ENCODE measurements at places on chromosomes 1 and 21.

DNA sequence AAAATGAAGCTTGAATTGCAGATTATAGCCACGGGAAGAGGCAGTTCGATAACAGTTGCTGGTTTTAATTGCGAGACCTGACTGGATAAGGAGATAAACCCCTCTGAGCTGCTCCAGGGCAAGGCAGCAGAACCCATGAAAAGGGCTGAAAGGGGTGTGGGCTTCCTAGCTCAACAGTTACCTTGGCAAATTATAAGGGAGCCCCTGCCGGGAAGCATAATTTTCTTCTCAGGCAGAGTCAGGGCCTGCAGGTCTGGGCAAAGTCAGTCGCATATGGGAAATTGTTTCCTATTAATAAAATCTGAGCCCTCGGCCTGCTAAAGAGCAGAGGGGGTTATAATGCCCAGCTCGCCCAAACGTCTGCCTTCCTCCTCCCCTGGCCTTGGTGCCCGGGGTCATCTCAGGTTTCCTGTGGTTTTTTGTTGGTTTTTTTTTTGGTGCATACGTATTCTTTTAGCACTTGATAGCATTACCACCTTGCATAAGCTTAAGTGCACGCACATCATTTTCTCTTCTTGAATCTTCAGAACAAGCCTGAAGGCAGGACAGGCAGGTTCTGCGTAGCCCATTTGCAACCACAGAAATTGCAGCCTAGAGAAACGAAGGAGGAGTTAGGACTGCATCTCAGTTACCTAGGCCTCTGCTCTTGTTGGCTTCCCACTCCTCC is 33.9 kb upstream of the SELENON start:
- no peak for DNase-seq

DNA sequence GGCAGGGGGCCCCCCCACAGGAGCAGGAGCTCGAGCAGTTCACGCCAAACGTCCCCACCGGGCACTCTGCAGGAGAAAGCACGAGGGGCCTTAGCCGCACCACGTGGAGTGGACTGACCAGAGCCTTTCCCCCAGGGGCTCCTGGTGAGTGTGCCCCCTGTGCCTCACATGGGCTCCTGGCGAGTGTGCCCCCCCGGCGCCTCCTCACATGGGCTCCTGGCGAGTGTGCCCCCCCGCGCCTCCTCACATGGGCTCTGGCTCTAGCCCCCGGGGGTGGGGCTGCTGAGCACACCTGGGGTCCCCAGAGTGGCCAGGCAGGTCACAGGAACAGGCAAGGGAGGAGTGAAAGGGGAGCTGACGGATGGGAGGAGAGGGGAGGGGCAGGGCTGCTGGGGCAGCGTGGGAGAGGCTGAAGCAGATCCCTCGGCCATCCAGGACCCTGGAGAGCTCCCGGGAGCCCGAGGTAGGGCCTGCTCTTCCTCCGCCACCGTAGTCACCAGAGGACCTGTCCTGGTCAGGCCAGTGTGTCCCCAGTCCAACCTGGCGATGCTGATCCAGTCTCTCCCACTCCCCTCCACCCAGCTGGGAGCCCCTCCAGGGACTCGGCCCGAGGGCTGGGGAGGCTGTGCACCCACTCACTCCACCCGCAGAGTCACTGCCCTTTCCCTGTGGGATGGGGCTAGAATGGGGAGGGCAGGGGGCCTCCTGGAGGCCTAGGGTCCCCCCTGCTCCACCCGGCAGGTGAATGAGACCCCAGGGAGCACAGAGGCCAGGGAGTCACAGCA is 47.6 kb downstream of the ARHGEF16 start:
- DNase-seq, result no peak

DNA sequence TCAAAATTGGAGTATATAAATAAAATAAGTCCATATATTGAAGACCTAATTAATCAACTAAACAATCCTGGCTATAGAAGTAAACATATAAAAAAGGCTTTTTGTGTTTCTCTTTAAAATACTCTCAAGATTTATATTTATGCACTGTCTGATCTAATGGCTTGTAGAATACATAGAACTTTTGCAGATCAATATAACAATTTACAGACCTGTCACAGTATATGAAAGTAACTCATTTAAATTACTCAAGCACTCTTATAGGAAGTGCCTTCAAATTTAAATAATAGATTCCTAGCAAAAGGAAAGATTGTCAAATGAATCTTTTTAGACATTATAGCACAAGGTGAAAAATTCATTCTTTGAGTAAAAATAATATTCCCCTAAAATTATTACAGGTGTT is 615.8 kb upstream of the RGS18 start:
- DNase-seq, result no peak

DNA sequence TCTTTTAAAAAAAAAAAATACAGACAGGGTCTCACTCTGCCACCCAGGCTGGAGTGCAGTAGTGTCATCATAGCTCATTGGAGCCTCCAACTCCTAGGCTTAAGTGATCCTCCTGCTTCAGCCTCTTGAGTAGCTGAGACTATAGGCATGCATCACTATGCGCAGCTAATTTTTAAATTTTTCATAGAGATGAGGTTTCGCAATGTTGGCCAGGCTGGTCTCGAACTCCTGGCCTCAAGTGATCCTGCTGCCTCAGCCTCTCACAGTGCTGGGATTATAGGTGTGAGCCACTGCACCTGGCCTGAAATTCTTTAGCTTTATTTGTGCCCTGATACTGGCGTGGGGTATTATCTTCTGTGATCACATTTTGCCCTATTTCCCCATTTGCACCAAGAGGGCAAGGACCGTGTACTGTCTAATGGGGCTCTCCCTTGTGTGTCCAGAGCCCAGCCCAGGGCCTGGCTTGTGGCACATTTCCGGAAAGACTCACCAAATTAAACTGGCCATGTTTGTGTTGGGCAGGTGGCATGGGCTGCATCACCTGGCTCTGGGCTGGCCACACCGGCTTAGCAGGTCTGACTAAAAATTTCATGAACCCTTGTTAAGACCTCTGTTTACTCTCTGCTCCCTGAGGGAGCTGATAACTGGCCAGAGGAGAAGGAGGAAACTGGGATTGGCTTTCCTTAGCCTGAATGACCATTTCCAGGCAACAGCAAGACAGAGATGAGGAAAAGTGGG is 32.2 kb downstream of the TRIM62 start:
- DNase-seq, result no peak

GRCh38 chr1:9150582-9151327 is 21.9 kb upstream of the GPR157 start:
- DNase-seq, result no peak

- DNase-seq, result peak; percentile 38
Observed at GRCh38 chr1:27618341-27619082, 14.6 kb upstream of the AHDC1 start.

DNA sequence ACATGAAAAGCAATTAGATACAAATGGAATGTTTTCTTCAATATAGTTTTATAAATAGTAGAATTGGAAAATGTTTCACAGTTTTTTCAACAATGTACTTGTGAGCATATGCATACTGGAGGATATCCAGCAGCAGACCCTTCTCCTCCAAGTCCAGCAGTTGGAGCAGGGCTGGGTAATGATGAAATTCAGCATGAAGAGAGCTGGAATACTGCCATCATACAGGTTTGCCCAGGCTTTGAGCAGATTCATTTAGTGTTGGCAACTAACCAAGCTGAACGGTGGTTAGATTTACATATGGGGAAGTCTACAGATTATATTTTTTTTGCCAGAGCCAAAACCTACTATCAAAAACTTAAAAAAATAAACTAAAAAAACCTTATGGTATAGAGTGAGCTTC is 38.3 kb downstream of the WDR3 start:
- no peak for DNase-seq

GRCh38 chr1:247331525-247332214 is at the start of gene ZNF496:
Gene ZNF496, minus strand, starts transcription at chr1:247331867. Its CDS starts 2,289 bp downstream, at chr1:247329578.
- DNase-seq, result peak; percentile 29

- DNase-seq, result no peak
Observed at GRCh38 chr21:42073145-42074099, 2.3 kb downstream of the UMODL1 start.

- DNase-seq, result no peak
Observed at GRCh38 chr1:53669621-53670191, 69.3 kb downstream of the GLIS1 start.

GRCh38 chr1:92408825-92409224 is 77.9 kb downstream of the GFI1 start:
- no peak for DNase-seq
